ENCODE measurements at places on chromosomes 12 and 14. TPM values are rescaled to one million over a fixed set of nuclear protein-coding genes. Genes with fewer than 3 reads are reported as not detected.

- DNase-seq = no peak
Observed at GRCh38 chr14:96790706-96791105, 6.5 kb upstream of the VRK1 start.

DNA sequence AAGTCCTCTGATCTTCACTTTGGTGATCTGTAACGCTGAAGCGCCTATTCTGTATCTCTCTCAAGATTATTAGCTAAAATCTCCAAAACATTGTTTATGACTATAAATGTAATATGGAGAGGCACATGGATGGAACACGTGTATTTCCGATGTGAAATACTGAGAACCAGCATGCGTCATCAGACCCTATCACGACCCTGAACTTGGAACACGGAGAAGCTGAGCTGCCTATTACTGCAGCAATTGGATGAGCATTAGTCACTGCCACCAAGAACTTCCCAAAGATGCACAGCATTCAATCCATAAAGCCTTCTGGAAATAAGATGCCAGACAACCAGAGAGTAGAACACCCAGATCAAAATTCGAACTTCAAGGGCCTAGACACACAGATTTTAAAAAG lies 61.9 kb downstream of the PRKAB1 start:
- DNase-seq = no peak

- no peak for DNase-seq
Observed at GRCh38 chr14:78405079-78405856, 235.1 kb downstream of the NRXN3 start.

DNA sequence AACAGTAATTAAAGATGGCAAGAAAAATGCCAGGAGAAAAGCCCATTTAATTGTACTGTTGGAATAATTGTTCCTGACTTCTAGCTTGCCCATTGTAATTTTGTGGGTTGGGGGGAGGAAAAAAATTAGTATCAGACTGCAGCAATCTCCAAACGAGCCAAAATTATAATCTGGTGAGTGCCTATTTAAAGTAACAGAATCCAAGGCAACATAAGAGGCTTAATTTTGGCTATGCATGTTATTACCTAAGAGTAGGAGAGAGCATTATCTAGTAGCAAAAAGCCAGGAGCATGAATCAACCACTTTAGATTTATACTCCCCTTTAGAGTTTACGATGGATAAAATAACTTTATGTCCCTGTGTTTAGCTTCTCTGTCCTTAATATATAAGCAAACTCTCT lies 14.6 kb upstream of the DENND5B start:
- peak; percentile 16 for DNase-seq

DNA sequence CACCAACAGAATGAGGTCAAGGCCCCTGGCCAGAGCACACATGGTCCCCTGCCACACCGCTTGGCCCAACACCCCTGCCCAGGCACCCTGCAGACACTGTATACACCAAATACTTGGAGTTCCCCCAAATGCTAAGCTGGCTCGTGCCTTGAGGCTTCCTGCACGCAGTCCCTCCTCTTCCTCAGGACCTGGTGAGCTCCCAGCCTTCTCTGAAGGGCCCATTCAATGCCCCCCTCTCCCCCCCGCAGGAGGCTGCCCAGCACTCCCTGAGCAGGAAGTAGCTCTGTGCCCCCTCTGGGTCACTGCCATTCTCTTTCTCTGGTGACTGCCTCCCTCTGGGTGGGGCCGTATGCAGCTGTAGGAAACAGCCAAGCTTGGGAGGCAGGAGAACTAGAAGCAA lies 75.3 kb downstream of the ITPK1 start:
- no peak for DNase-seq

DNA sequence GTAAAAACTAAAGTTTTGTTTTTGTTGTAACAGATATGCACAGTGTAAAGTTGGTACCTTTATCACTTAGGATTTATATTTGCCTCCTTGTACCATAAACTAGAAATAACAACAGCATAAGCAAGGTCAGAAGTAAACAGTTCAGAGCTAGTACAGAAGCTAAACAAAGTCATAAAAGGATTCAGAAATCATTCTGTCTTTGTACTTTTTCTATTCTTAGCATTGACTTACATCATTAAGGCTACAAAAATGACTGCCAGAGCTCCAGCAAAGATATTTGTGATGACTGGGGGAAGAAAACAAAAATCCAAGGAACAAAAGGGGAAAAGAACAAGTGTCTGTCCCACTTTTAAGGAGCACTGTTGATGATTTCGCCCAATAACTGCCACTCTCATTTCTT lies 347.2 kb downstream of the CCDC91 start:
- DNase-seq = no peak

DNA sequence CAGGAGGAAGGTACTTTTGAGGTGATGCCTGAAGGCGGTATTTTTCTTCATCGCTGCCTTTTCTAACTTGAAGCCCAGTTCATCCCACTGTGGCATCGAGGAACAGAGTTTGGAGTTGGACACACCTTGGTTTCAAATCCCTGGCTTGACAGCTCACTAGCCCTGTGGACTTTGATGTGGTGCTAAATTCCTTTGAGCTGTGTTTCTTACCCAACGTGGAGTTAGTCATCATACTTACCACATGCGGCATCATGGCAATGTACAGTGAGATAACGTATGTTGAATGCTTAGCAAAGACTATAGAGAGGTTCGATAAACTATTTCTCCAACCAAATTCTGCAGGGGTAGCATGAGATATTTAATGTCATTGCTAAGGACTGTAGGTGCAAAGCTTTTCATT lies 3.4 kb downstream of the PLEKHG3 start:
- DNase-seq = peak; percentile 63

GRCh38 chr12:11085419-11085818 lies 6.7 kb downstream of the TAS2R43 start:
- DNase-seq = no peak

DNA sequence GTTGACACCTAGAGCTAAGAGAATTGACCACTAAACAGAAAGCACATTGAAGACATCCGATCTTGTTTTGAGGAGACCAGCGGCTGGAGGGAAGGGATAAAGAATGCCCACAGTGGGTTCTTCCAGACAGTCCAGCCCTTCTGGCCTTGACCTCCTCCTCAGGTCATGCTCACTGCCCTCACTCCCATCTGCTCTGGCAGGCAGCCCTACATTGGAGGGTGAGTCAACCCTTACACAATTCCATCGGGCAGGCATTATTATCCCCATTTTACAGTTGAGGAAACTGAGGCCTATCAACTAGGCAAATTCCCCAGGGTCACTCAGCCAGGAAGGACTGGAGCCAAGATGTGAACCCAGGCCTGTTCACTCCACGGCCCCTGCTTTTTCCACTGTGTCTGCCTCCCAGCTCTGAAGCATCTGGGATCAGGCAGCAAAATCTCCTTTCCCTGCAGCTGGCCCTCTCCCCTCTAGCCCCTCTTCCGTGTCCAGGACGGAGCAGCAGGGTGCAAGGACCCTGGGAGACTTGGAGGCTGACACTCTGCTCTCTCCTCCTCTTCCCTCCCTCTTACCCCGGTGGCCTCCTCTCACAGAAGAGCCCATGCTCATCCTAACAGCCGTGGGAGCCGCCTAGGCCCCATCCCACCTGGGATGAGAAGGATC lies 5.3 kb downstream of the SCNN1A start:
- no peak for DNase-seq

DNA sequence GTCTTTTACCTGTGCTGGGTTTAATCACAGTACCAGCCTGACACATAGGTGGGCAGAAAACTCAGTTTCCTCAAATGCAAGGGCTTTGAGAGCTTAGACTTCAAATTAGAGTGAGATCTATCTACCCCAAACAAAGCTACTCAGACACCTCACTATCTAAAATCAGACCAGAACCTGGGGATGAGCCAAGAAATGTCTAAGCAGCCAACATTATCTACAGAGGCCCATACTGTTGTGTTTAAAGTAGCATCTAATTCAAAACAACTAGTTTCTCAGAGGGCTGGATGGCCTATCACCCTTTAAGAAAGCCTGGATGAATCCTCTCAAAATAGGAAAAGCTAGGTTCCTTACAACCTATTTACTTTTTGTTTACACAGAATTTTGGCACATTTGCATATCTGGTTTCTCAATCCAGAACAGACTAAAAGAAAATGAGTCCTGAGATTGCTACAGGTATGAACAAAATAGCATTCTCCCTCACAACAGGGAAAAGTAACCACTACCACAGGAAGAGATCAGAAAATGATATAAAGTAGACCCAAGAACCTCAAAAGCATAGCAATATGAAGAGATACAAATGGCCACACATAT lies 142.4 kb downstream of the ZFP36L1 start:
- DNase-seq = no peak

DNA sequence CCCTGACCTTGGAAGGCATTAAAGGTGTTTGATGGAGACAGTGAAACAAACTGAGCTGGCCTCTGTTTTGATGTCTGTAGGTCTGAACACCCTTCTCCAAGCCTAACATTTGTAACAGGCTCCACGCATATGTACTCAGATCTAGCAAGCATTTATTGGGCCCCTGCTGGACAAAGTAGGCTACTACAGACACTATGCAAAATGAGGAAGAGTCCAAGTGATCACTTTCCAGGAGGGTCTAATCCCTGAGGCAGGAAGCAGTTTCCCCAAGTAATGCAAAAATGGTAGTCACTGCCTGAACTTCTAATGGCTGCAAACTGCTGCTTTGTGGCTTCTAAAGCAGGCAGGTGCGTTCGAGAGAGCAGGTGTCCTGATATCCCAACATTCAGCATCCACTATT lies 405.8 kb downstream of the MED13L start:
- DNase-seq = peak; percentile 34

DNA sequence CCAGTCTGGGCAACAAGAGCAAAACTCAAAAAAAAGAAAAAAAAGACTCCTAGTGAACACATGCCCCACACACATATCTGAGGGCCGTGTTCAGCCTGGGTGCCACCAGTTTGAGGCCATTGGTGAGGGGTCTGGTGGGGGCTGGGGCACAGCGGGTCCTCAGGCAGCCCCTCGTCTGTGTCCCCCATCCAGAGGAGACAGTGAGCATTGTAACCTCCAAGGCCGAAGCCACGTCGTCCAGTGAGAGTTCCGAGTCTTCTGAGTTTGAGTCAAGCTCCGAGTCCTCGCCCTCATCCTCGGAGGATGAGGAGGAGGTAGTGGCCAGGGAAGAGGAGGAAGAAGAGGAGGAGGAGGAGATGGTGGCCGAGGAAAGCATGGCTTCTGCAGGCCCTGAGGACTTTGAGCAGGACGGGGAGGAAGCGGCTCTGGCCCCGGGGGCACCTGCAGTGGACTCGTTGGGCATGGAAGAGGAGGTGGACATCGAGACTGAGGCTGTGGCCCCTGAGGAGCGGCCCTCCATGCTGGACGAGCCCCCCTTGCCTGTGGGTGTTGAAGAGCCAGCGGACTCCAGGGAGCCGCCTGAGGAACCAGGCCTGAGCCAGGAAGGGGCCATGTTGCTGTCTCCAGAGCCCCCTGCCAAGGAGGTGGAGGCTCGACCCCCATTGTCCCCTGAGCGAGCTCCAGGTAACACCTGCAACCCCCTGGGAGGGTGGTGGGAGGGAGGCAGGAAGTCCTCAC lies 15.6 kb downstream of the SETD1B start:
- no peak for DNase-seq

GRCh38 chr14:76320486-76320885 lies 55.5 kb upstream of the ESRRB start:
- DNase-seq = no peak

DNA sequence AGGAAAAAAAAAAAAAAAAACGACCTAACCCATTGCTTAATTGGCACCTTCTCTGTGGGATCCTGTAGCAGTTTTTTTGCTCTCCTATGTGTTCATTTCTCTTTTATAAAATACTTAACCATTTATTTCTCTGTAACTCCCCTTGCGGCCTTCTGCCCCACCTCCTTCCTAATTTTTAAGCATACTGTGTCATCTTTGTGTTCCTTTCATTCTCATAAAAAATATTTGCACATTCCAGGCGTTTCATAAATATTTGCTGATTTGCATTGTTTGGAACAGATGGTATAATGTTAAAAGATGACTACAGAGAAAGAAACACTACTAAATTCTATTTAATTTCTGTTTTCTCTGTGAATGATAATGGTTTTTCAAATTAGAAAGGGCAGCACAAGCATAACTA lies 77.9 kb downstream of the NPAS3 start:
- no peak for DNase-seq

GRCh38 chr12:114406316-114406983 lies 506 bp upstream of the TBX5 start:
- DNase-seq = peak; percentile 62

DNA sequence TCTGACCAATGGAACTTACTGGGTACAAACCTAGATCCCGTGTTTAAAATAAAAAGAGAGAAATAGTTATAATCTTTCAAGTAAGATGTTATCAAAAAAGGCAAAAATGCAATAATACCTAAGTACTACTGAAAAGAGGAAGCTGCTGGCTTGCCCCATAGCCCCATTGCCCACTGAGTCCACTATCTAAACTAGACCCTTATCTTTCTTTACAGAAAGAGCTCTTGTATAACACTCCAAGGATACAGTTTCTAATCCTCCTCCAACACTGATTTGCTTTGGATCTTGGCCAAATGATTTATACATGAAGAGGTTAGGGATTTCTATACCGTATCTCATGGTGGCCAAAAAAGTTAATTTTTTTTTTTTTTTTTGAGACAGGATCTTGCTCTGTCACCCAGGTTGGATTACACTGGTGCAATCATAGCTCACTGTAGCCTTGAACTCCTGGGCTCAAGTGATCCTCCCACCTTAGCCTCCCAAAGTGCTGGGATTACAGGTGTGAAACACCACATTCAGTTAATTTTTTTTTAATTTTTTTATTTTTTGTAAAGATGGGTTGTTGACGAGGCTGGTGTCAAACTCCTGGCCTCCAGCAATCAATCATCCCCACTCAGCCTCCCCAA lies 2.6 kb downstream of the GXYLT1 start:
- DNase-seq = no peak

DNA sequence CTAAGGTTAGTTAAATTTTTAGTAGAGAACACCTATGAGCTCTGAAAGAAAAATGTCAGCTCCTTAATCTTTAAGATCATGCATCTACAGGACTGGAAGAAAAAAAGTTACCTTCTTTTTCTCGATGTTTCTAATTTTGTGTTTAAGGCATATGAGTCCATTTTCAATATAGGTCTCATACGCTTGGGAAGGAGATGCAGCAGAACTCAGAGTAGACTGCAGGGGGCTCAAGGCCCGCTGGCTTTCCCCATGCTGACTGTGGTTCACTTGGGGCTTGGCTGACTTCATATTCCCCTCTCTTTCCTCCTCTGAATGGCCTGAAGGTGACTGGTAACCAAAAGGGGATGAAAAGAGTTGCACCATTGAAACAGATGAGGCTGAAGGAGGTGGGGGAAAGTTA lies 1.5 kb downstream of the CAPRIN2 start:
- DNase-seq = no peak

- no peak for DNase-seq
Observed at GRCh38 chr12:24899503-24900075, 49.3 kb downstream of the BCAT1 start.

DNA sequence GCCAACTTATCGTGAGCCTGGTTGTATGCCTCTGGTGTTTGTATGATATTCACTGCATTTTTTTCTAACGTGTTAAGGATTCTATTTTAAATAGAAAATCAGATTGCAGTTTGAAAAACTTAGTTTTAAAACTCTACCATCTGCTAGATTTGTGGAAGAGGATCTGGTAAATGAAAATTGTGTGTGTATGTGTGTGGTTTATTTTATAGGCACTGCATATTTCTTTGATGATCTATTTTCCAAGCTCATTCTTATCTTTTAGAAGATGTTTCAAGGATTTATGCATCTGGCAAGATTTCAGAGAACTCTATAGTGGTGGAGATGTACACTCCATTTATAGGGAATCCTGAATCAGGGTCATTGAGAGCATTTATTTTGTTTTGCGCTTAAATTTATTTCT lies 69.8 kb downstream of the HMGA2 start:
- DNase-seq = peak; percentile 72

The ADCY6 gene
- total RNA-seq = 21.7 TPM

The DPF3 gene
- 7.8 TPM for total RNA-seq

The VDR gene
- 12.2 TPM for total RNA-seq

The CLEC9A gene
- not detected for total RNA-seq

The PIWIL1 gene
- not detected for total RNA-seq

The AMDHD1 gene
- not detected for total RNA-seq

The MSRB3 gene
- total RNA-seq = 133 TPM

The SPIC gene
- total RNA-seq = not detected

The GCH1 gene
- total RNA-seq = 0.45 TPM
